ENCODE measurements at places on chromosomes 11 and 22. TPM values are rescaled to one million over a fixed set of nuclear protein-coding genes. Genes with fewer than 3 reads are reported as not detected.

DNA sequence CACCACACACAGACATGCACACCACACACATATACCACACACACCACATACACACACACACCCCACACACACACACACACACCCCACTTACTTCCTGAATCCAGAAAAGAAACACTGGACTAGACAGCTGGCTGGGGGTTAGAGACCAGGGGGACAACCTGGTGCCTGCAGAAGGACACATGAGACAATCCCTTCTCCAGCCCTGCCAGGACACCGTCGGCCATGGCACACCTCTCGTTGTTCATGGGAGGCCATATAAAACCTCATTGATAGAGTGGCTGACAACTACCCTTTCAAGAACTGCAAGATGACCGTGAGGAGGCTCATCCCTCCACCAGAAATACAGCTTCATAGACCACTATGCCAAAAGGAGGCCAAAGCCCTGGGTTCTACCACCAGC, 54.3 kb downstream of the IGSF9B start:
- no peak for DNase-seq

DNA sequence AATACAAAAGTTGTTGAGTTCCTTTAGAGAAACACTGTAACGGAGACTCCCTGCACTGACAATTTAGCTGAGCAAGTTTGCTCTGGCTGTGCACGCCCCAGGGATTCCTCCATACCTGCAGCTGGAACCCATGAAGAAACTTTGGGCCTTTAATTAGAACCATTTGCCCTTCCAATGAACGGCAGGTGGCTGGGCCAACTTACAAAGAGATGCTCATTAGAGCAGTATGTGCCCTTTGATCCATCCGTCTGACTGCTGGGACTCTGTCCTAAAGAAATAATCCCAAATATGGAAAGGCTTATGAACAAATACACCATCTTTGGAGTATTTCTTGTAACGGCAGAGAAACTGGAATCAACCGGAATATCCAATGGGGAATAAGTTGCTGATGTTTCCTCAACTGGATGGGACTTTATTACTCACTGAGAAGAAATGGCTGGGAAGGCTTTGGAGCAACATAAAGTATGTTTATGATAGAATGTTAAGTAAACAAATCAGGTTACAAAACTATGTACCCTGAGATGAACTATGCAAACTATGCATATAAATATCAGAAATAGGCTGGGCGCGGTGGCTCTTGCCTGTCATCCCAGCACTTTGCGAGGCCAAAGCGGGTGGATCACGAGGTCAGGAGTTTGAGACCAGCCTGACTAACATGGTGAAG, 24.4 kb upstream of the FBLN1 start:
- no peak for DNase-seq

DNA sequence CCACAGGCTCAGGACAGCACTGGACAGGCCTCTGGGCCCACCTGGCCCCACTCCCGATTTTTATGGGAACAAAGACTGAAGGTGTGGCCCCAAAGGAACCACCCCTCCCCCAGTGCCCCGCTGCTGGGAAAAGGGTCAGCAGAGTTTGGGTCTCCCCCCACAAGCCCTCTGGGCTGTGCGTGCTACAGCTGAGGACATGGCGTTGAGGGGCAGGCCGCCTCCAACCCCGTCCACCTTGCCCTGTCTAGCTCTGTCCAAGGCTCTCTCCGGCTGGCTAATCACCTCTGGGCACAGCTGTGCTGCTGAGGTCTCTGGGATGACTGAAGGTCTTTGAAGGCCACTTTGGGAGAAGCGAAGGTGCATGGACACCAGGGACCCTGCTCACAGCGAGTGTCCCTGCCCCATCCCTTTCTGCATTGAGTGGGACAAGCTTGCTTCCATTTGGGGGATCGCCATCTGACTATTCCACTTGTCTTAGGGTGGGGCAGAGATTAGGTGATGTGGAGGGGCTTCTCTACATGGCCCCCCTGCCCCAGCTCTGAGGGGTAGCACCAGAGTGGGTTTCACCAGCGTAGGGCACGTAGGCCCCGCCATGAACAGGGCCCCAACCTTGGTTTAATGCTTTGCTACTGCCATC, 6.5 kb downstream of the ASCL2 start:
- peak; percentile 66 for DNase-seq

Gene DDX25
- total RNA-seq = 0.17 TPM

DNA sequence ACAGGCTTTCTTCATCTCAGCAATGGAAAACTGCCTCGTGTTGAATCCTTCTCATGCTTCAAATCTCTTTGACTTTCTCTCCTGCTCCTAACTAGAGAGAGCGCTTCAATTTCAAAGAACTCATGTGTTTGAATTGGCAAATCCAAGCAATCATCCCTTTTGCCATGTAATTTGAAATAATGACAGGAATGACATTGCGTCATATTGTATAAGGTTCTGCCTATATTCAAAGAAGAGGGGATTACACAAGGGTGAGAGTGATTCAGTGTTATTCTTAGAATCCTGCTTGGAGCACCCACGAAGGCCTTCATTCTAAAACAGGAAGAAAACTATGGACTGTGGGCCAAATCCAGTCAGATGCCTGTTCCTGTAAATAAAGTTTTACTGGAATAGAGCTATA, 720.6 kb downstream of the JRKL start:
- DNase-seq = no peak

- DNase-seq = no peak
Observed at GRCh38 chr11:65213322-65214211, 31.8 kb downstream of the CAPN1 start.

DNA sequence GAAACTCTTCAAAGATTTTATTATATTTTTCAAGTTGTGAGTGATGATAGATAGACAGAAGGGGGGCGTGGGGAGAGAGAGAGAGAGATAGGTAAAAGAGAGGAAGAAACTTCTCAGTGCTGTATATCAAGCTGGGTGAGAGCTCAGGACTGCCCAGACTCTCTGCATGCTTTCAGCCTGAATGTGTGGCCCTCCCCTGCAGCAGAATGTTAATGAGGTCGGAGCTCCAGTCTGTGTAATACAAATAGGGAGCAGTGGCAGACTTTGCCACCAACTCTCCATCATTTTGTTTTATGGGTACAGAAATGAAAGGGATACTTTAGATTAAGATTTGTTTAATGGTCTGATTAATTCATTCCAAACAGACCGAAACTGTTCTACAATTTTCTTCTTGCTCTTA, 752.8 kb downstream of the OPCML start:
- no peak for DNase-seq

GRCh38 chr11:83464160-83464944, 178.2 kb upstream of the CCDC90B start:
- DNase-seq = no peak

GRCh38 chr11:27281740-27282590, 81.0 kb downstream of the CCDC34 start:
- DNase-seq = no peak

DNA sequence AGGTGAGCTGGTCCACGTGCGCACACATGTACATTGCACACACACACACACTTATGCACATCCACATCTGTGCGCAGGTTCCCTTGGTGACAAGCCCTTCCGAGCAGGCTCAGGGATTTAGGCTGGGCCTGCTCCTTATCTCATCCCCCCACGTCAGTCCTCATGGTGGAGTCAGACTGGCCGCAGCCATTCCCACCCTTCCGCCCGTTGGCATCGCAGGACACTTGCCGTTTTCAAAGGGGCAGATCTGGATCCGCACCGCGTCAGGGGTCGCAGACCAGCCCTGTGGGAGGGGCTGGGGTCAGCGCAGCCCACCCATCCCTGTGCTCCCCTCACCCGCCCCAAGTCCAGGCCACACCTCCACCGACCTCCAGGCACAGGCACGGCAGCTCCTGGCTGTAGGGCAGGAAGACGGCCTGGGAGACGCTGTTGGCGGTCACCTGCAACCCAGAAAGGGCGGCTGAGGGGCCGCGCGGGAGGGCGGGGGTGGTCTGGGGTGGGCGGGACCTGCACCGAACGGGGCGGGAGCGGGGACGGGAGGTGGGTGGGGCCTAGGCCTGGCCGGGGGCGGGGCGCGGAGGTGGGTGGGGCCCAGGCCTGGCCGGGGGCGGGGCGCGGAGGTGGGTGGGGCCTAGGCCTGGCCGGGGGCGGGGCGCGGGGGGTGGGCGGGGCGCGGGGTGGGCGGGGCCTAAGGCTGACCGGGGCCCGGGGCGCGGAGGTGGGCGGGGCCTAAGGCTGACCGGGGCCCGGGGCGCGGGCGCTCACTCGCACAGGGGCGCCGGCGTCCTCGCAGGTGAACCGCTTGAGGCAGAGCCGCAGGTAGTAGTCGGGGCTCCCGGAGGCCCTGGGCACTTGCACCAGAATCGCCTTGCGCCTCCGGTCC, 13.3 kb downstream of the IL17REL start:
- no peak for DNase-seq

- DNase-seq = peak; percentile 62
Observed at GRCh38 chr22:34414467-34415440, 494.5 kb upstream of the LARGE1 start.

DNA sequence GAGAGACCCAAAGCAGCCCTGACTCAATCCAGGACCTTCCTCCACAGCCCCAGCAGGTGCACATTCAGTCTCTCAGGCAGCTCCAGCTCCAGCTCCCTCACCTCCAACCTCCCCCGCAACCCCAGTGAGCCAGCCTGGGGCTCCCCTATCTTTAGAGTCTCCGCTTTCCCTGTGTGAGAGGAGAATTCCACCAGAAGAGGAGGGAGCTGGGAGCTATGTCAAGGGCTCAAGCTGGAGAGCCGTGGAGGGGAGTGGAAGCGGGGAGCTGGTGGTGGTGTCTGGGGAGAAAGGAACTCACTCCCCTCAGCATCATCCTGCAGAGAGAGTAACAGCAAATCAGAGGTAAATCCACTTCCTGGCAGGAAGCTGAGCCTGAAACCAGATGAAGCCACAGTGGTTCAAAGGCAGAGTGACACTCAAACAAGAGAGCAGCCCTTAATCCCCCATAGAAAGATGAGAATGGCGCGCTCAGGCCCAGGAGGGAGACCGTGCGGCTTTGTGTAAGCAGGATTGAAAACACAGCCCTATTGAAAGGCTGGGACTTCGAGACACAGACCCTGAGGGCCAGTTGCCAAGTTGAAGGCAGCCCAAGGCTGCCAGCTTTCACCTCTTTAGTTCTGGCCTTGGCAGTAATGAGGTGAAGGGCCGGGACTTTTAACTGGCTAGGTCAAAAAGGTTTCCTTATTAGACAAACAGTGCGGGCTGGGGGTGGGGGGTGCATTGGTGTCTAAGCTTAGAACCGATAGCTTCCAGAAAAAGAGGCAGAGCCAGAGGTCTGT, 21.4 kb upstream of the CDON start:
- no peak for DNase-seq

Gene MGAT3
- 4.6 TPM for total RNA-seq

Gene OR51B4
- not detected for total RNA-seq

Gene KDELR3
- total RNA-seq = 8.1 TPM

Gene VSIG2
- total RNA-seq = not detected

Gene SIPA1
- 40.7 TPM for total RNA-seq

- no peak for DNase-seq
Observed at GRCh38 chr11:105164208-105164607, 24.6 kb upstream of the CARD18 start.

GRCh38 chr22:45582955-45583320, 80.3 kb downstream of the FBLN1 start:
- DNase-seq = no peak

DNA sequence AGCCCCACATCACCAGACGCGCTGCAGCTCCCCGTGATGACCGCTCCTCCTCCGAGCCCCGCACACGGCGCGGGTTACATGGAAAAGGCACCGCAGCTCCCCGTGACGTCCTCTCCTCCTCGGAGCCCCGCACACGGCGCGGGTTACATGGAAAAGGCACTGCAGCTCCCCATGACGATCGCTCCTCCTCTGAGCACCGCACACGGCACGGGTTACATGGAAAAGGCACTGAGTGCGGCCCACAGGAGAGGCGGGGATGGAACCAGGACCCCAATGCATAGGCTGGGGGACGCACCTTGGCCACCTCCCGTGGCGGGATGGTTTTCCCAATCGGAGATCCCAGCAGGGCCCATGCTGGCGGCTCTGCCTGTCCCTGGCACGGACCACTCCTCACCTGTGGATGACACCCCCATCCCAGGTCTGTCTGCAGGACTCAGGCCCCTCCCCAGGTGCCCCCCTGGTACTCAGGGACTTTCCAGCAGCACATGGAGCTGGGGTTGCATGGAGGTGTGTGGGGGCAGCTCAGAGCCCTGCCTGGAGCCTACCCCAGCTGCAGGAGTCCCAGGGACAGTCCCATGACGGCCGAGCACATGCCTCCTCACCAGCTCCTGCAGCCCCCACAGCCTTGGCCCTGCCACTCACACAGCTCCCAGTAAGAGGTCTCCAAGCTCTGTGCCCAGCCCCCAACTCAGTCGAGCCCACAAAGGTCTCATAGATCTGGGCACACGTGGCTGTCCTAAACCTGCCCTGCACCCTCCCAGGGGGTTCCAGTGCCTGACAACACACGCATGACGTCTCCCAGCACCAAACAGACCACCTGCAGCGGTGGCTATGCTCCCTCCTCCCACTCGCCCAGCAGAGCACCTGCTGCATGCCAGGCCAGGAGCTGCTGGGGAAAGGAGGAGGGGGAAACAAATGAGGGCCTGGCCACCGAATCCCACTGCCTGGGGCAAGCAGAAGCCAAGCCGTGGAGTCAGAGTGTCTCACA, 166.6 kb downstream of the BRD1 start:
- no peak for DNase-seq

Gene KIRREL3
- 4.0 TPM for total RNA-seq

DNA sequence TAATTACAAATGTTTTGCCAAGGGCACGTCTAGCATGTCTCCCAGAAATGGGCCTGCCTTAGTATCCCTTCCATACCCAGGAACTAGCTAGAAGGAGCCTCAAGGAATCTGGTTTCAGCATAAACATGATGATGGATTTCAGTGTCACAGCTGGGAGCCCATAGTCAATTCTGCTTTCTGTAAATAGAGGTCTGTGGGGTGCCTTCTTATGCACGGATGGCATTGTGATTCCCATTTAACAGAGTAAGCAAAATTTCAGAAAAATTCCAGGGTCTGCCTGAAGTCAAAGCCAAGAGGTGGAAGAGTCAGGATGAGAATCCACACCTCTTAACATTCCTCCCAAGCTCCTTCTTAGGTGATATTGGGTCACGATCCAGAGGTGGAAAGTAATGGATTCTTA, 12.1 kb downstream of the DUSP18 start:
- no peak for DNase-seq

GRCh38 chr22:36065462-36065774, 36.8 kb upstream of the RBFOX2 start:
- DNase-seq = peak; percentile 92

Gene PANX1
- total RNA-seq = 32.4 TPM

DNA sequence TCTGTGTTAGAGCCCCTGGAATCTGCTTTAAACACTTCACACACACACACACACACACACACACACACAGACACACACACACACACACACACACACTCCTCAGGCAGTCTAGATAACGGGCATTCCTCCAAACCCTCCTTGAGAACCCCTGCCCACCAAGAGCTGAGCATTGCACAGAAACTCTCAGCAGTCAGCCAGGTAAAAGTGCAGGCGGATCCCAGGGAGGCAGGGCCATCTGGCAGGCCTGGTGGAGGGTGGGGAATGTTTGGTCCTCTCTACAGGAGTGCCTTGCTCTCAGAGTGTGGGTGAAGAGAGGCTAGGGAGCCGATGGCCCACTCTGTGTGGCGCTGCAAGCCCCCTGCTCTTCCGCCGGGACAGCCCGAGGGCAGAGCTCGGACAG, 190.2 kb downstream of the BUD13 start:
- DNase-seq = no peak

Gene ROBO3
- 9.1 TPM for total RNA-seq

Gene DENND6B
- 3.8 TPM for total RNA-seq

Gene MAPK8IP2
- 4.2 TPM for total RNA-seq
